ENCODE measurements at places on chromosomes 1 and 21.

DNA sequence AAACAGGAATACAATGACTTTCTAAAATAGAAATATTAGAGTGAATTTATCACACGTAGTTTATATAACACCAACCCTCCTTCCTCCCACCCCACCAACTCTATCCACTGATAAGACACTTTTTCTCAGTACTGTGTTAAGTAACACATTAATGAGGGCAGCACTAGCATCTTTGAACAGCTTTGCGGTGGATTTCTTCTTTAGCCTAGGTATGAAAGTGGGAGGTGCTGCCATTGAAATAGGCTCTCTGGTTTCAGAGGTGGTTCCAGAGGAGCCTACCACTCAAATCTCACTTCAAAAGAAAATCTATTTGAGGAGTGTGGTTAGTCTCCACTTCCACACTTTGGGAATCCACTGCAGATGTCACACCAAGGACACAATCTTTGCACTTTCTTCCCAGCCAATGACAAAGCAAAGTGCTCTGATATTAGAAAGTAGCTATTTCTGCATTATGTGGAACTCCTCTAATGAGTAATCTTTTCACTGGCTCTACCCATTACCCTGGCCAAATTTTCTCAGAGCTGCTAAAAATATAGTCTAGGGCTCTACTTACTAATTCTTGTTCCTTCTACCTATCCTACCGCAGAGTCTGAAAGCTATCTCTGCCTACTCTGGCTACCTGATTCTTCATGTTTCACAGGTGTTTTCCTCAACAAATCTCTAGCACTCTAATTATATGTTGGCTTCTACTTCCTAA, 1667.8 kb downstream of the MRPL39 start:
- DNase-seq = no peak

DNA sequence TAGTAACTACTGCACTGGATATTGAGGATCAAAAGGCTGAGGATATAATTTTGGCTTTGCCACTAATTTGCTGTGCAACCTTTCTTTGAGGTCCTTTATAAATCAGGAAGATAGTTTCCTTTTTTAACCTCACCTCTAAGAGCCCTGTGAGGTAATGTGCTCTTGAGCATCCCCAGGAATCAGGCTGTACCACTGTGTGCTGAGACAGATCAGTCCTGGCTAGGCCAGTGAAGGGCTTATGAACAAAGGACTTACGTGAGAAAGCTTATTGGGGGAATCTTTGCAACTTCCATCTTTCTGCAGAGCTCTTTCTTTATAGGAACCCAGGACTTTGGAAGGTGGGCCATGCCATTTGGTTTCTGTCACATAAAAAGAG, 188.9 kb downstream of the SIPA1L2 start:
- no peak for DNase-seq

DNA sequence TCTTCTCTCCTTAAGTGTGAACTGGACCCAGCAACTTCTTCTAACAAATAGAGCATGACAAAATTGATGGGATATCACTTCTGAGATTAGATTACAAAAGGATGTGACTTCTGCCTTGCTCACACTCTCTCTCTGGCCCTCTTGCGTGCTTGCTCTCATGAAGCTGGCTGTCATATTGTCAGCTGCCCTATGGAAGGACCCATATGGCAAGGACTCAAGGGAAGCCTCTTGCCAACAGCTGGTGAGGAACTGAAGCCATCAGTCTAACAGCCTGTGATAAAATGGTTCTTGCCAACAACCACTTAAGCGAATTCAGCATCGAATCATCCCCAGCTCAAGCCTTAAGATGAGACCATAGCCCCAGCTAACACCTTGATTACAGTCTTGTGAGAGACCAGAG, 4.8 kb upstream of the TLR5 start:
- DNase-seq = no peak

DNA sequence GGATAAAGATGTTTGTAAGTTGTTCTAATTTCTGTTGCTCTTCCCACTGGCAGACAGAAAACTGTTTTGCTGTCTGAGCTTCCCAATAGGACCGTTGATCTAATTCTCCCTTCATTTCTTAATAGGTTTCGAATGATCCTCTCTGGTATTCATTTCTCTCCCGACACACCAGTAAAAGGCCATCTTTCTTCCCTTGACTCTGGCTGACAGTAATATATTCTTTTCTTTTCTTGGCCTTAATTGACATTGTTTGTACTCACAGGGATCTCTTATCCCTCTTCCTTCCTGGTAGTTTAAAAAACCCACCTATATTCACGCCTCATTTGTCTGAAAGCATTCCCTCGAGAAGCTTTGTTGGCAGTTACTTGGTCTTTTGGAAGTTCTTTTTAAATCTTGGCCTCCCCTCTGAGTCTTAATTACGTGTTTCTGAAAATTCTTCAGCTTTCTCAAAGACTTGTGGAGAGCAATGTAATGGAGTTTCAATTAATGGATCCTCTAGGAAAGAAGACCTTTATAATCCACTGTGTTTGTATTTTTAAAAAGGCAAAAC, 40.3 kb downstream of the MAP10 start:
- no peak for DNase-seq

- no peak for DNase-seq
Observed at GRCh38 chr1:247378334-247379073, 37.5 kb upstream of the NLRP3 start.

- no peak for DNase-seq
Observed at GRCh38 chr1:39854314-39854713, 29.0 kb downstream of the TRIT1 start.

DNA sequence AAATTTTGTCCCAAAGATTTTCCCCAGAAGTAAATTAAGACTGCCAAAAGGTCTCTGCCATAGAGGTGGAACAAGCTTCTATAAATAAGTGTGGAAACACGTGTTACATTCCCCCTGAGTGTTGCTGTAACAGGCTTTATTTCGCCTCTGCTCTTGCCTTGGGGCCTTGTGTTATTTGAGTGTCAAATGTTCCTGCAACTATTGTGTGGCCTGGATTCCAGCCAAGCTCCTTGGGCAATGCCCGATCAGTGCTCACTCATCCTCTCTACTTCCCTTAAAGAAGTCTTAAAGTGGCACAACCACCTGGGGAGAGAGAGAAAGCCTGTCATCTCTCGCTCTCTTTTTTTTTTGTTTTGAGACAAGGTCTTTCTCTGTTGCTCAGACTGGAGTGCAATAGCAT, 156.7 kb downstream of the NR5A2 start:
- no peak for DNase-seq

DNA sequence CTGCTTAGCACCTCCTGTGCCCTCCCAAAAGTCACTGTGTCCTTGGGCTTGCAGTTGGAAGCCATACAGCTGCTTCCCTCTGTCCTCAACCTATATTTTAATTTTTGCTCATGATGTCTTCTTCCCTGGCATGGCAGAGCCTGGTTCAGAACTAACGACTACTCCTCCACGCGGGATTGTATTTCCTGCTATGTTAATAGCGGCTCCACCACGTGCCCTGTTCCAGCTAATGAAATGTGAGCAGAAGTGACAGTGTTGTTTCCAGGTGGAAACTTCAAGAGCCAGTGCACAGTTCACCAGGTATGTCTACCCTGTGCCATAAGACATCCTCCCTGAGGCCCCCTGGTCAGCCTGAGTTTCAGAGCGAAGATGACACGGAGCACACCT, 52.1 kb downstream of the DHRS3 start:
- DNase-seq = no peak

DNA sequence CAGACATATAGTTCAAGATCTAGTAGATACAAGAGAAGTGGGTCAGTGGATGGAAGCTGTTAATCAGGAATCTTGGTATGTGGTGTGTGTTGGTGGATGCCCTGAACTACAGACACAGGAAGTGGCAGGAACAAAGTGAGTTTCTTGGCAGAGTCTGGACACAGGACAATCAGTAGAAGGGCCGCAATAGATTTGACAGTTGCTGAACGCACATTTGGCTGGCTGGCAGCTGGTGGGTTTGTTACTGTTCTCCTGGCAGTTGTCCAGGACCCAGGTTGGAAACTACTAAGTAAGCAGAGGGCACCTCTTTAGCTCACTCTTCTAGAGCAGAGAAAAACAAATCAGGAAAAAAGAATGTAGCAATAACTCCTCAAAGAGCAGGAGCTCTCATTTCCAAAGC, 13.2 kb downstream of the KRTAP26-1 start:
- no peak for DNase-seq

GRCh38 chr1:65179148-65179547, 31.1 kb downstream of the AK4 start:
- no peak for DNase-seq

DNA sequence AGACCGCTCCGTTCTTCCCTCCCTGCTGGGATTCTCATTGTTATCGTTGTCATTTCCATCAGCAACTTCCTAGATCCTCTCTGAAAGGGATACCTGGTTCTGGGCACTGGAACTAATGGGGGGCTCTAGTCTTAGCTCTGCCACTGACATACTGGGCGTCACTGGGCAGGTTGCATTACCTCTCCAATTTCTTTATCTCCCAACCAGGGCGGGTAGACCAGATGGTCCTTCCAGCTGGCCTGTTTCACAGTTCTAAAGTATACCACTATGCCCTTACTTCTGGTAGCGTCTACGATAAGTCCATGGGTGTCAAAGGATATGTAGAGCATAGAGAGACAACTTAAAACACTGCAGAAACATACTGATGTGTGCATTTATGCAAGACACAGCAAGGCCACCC, 1.4 kb downstream of the GPR37L1 start:
- DNase-seq = no peak

- no peak for DNase-seq
Observed at GRCh38 chr1:20187813-20188454, 1.6 kb upstream of the PLA2G2C start.

DNA sequence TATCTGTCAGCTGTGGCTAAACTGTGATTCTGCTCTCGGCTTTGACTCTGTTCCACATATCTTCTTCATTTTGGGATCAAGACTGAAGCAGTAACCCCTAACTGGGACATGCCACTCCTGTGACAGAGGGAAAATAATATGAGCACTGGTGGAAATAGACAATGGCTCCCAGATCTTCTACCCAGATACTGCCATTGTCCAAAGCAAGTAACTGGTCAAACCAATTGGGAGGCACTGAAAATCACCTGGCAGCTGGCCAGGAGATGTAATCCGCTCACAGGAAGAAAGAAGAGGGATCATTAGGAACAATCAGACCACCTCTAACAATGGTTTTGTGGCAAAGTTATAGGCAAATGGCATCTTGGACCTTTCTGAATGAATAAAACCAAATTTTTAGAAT, 10.7 kb downstream of the SNX7 start:
- no peak for DNase-seq

DNA sequence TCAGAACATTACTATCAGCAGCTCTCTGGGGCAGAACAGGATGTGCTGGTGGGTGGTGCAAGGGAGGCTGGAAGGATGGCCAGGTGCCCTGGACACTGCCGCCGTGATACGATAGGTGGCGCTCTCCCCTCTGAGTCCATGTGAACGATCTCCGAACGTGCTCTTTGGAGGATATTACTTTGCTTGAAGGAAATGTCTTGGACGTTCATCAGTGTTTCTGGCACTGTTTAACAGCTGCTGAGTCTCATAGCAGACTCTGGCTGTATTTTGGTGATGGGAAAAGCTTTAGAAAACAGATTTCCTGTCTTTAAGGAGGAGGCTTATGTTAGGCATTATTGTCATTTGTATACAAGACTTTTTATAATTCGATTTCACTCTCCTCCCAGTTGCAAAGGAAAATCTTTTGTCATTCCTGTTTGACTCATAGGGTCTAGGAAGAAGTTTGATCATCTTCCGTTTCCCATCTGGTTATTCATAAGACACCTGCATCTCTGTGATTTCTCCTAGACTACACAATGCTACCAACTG, 386.2 kb upstream of the ADGRL2 start:
- DNase-seq = no peak

DNA sequence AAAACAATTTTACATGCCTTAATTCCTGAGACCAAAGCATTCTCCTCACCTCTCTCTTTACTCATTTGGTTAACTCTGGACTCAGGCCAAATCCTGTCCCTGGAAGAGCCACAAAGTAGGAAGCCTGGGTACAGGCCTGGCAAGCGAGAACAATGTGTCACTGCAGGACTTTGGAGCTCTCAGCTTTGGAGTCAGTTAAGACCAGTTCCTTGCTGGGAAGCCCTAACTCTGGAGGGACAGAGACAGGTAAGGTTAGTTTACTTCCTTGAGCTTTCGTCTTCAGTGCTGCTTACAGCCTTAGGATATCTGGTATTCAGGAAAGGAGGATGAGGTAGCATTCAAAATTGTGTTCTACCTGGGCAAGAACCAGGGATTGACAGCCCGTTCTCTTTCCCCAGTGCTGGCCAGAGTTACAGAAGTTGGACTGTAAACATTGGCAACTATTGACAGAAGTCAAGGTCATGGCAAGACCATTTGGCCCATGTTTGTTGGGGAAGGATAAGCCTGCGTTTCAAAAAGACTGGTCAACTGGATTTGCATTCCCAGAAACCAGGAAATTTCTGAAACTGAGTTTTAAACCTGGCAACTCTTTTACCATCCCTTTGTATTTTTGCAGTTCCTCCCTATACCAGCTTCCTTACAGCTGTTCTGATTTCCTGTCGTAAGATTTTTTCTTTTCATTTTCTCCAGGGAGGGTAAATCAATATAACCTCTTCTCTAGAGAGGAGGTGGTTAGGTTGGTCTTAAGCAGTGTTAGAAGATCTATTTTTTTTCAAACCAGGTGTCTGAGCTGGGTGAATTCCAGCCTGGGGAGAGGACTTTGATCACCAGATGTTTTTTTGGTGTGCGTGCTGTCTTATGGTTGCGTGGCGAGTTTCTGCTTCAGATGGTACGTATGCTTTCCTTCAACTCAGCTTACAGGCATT, at the start of gene C4BPB:
TSS of gene C4BPB (plus strand) at position 160 of the 926 bp plus-strand sequence. CDS start at position 832, 672 bp downstream.
- DNase-seq = no peak

DNA sequence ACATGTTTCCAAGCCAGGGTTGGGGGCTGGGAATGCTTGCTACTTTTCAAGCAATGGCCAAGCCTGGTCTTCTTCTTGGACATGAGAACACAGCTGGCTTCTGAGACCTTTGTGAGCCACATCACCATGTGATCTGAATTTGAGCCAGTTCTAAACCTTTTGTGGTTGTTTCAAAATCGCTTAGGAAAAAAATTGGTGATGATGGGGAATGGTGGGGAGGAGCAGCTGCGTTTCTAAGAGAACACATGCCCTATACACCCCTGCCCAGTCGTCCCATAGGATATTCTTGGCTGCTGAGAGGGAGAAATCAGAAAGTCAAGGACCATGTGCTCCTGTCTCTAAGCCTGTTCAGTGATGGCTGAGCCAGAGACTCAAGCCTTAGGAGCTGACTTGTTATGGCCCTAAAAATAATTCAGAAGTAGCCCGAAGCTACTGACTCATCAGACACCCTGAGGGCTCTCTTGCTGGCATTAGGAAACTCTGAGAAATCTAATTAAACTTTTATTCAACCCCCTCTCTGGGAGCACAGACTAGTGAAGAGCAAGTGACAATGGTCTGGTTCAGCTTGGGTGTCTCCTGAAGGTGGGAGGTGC, 30.5 kb downstream of the CCDC185 start:
- no peak for DNase-seq

All from amygdala (tissue), 56 donors.